ENCODE measurements at places on chromosomes 5 and 9.

DNA sequence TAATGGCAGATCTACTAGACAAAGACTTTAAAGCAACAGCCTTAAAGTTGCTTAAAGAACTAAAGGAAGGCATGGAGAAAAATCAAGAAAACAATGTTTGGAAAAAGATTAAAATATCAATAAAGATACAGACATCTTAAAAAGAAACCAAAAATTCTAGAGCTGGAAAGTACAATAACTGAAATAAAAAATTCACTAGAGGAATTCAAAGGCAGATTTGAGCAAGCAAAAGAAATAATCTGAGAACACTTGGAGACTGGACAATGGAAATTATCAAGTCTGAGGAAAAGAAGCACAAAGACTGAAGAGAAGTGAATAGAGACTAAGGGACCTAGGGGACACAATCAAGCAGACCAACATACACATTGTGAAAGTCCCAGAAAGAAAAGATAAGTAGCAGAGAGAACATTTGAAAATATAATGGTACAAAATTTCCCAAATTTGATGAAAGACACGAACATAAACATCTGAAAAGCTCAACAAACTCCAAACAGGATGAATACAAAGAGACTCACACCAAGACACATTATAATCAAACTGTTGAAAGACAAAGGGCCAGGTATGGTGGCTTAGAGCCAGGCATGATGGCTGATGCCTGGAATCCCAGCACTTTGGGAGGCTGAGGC is 26.3 kb downstream of the SIL1 start:
- no peak for DNase-seq

- no peak for DNase-seq
These were observed 157.4 kb downstream of the EDIL3 start for GRCh38 chr5:84227236-84227635.

DNA sequence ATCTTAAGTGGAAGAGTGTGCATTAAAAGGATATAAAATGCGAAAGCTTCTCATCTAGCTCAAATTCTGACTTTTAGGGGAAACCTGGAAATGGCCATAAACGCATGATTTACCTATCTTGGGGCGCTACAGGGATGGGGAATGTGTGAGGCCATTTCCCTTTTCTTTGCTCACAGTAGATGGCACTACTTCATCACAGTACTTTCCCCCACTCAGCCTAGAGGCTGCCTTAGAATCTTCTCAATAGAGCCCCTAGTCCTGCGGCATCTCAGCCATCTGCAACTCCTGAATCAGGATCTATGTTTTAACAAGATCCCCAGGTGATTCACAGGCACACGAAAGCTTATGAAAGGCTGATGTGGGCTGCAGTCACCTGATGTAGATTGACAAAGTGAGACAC is 110.8 kb downstream of the LHFPL2 start:
- DNase-seq = peak; percentile 68

DNA sequence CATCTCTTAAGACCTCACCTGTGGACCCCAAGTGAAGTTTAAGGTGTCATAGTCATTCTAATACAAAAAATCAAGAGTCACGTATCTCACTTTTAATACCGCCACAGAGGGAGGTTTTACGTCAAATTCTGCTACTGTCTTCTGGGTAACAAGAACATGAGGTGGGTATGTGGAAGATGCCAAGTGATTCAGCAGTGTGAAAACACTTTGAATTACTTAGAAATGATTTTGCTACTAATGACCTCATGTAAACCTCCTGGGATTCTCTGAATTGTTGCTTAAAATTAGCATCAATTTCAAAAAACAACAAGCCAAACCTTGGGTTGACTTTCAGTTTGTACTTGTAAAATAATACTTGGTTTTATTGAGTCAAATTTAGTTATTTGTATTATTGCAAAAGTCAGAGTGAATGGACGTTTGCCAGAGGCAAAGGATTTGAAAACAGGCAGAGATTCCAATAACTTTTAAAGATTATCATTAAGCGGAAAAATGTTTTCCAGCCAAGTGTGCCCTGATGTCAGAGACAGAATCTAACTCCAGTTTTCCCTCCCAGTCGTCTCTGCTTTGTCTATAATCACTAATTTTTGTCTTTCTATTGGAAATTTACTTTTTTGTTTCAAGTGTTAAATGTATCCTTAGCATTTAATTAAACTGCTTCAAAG is 8.8 kb downstream of the DMRT2 start:
- DNase-seq = no peak

DNA sequence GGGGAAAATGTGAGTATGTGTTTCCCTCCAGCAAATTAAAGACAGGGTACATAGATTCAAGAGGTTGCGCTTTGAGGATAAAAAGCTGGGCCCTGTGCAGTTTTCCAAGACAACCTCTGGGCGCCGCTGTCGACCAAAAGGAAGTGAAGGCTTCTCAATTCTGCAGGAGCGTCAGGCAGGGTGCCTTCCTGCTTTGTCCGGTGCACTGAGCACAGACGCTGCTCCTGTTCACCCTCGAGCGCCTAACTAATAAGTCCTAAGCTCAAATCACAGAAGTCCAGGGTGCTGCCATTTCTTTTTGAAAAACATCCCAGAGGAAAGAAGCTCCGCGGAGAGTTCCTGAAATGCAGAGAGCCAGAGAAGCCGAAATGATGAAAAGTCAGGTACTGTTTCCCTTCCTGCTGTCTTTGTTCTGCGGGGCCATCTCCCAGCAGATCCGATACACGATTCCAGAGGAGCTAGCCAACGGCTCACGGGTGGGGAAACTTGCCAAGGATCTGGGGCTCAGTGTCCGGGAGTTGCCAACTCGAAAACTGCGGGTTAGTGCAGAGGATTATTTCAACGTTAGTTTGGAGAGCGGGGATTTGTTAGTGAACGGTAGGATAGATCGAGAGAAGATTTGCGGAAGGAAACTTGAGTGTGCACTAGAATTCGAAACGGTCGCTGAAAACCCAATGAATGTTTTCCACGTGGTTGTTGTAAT is at the start of gene PCDHGB1:
Gene PCDHGB1, plus strand, starts transcription at position 183 of the 703 bp plus-strand sequence. Its CDS starts 162 bp downstream, at position 345.
- DNase-seq = peak; percentile 81

DNA sequence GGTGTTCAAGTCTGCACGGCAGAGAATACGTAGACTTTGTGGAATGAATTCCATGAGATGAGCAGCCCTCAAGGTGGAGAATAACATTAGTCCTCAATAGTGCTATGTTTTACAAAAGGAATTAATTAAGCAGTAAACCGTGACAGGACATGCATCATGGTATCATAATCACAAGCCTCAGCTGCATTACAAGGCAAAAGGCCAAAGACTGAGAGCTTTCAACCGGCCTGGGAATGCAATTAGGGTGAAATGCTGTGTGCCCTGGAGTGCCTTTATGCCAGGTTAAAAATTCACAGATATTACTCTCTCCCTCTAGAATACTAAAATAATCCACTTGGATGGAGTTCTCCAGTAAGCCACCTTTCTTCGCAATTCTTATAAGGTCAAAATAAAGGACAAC is 270.6 kb downstream of the MLLT3 start:
- no peak for DNase-seq

DNA sequence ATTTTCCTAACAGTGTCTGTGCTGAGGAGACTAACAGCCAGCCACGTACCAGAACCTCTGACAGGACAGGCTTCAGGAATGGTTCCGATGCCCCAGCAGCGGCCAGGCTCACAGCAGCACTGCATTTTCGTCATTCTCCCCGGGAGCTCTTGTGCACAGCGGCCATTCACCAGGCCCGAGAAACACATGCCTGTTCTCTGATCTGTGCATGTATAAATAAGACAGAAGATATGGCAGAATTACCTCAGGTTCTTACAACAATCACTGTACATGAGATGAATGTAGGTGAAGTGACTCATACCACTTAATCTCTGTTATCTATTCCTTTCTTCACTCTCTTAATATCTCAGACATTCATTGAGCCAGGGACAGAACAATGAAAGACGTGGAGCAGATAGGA is 143.0 kb downstream of the FBN2 start:
- DNase-seq = no peak

DNA sequence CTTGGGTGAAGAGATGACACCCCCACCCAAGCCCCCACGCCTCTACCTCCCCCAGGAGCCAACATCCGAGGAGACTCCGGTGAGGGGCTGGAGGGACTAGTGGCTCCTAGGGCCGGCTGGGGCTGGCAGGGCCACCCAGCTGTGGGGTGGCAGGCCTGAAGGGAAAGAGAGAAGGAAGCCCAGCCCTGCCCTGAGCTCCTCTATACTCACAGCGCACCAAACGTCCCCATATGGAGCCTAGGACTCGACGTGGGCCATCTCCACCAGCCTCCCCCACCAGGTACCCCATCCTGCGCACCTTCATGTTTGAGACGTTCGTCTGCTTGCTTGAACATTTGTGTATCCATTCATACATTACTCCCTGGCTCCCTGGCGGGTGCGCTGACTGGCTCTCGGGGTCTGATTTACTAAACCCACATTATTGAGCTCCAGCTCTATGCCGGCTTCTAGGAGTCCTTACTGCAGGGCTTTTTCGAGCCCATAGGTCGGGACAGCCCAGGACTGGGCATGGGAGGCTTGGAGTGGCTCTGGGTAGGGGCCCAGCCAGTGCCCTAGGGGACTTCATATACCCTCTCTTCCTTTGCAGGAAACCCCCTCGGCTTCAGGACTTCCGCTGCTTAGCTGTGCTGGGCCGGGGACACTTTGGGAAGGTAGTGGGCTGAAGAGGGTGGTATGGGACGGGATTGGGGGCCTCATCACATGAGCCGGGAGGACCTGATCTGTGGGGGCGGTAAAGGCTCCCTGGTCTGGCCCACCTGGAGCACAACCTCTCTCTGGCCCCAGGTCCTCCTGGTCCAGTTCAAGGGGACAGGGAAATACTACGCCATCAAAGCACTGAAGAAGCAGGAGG is 9.1 kb downstream of the ZDHHC12 start:
- no peak for DNase-seq

GRCh38 chr9:84609779-84610178 is 59.8 kb upstream of the NTRK2 start:
- no peak for DNase-seq

GRCh38 chr5:85441156-85441555 is 1056.5 kb upstream of the EDIL3 start:
- DNase-seq = no peak

DNA sequence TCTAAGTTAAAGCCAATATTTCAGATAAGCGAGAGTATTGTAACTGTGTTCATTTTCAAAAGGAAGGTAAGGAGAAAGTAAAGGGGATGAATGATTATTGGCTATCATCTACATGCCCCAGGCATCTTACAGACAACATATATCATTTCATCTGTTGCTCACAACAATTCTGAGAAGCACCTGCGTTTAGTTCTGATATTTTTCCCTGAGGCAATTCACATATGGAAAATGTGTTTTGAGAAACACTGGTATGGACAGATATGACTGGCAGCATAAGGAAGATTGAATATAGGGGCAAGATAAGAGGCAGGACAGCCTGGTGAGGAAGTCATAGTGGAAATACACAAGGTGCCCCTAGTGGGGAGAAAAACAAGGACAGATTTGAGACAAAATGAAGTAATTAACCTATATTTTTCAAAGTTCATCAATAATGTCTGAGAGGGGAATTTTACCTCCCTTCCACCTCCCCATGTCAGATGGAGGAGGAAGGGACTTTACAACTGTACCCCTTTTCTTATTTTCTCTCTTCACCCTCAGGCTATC is 87.7 kb upstream of the TRIM32 start:
- no peak for DNase-seq

DNA sequence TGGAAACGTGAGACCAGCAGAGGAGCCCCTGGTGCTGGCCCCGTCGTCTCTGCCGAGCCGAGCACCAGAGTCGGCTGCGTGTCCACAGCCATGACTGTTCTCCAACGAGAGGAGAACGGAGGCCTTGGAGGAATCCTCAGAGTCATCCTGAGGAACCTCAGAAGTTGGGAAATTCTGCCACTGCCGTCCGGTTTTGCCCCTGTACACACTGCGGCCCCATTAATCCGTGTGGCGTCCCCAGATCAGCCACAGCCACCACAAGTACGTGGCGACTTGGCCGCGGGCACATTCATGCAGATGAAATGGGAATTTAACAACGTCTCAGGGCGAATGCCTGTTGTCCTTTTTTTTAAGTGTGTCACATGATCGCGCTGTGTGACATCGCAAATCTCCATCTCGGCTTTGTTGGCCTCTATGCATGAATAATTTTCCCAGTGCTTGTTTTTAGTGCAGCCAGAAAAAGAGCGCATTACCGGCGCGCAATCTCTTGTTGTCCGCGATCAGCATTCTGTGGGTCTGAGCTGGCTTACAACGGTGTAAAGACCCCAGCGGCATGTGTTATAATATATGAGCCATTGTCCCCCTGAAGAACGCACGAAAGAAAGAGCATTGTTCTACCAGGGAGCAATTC is 323.0 kb upstream of the IRX4 start:
- no peak for DNase-seq

GRCh38 chr9:123364241-123364824 is 8.3 kb downstream of the CRB2 start:
- DNase-seq = peak; percentile 57

DNA sequence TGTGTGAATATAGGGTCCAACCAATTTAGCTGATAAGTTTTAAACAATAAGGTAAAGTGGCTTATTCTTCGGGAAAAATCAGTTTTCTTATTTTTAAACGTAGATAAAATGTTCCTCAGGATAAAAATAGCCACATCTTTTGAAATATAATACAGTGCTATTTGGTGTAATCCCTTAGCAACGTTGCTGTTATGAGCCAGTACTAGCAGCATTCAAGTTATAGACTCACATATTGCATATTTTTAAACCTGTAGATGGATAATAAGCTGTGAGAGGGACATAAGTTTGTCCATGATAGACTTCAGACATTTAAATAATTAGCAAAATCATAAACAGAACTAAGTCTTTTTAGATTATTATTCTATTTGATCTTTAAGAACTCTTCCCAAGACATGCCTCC is 6.3 kb downstream of the PDE4D start:
- no peak for DNase-seq

DNA sequence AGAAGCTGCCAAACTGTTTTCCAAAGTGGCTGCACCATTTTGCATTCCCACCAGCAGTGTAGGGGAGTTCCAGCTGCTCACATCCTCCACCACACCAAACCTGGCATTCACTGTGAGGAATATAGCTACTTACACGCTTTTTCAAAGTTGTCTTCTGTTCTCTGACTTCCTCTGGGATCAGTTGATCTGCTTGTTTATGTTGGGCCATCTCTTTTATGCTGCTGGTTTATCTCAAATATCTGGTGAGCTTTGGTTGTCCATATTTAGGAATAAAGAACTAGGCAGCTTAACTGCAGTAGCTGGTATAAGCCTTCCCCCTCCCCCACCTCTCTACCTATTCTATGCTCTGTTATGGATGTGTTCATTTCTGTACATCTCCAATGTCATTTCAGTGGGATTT is 8.5 kb upstream of the ZNF79 start:
- DNase-seq = no peak

- DNase-seq = peak; percentile 45
These were observed 169.0 kb downstream of the TRIM32 start for GRCh38 chr9:116855881-116856662.

DNA sequence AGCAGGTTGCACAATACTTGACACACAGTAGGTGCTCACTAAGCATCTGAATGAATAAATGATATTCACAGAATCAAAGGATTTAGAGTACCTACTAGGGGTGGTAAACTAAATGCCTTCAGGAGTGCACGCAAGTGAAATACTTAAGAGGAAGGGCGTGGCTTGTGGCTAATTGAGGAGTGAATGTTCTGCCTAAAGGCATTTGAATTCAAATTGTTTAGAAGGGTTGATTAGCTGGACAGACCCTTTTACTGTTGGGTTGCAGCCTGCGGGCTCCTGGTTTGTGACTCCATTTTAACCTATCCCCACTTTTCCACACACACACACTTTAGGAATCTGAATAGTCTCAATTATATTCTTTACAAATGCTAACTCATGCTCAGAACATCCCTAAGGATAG is 63.1 kb downstream of the PPP2R2B start:
- DNase-seq = no peak

All from AG20443 (cell line).